ENCODE measurements at places on chromosomes 4 and X.
A peak's percentile ranks its signal among the peaks of the same experiment; 100 is the strongest.

GRCh38 chr4:147362938-147363337, 118.0 kb upstream of the EDNRA start:
- DNase-seq: no peak

GRCh38 chr4:147587041-147587440, 30.2 kb upstream of the TMEM184C start:
- DNase-seq: no peak

DNA sequence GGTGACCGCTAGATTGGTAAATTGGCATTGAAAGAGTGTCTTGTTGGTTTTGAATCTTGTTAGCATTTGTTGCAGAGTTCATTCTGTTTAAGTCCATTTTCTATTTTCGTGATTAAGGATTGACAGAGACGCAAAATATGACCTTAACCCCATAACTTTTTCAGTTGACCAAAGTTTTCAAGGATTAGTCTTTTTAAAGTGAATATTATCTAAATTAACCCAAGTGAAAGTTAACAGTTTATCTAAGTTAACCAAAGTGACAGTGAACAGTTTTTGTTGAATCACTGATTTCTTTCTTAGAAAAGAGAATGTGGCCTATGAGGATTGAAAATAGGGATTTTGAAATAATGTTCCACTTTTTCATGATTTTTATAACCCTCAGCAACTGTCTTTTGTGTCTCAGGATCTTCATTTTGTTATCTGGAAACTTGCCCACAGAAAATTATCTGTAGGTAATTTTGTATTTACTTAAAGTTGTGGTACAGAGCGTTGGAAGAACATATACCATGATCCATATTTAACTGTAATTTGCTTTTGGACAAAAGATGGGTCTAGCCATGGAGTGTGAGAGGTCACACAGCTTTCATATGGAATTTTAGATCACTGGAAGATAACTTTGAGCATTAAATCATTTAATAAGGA, 3.3 kb downstream of the CPEB2 start:
- no peak for DNase-seq

DNA sequence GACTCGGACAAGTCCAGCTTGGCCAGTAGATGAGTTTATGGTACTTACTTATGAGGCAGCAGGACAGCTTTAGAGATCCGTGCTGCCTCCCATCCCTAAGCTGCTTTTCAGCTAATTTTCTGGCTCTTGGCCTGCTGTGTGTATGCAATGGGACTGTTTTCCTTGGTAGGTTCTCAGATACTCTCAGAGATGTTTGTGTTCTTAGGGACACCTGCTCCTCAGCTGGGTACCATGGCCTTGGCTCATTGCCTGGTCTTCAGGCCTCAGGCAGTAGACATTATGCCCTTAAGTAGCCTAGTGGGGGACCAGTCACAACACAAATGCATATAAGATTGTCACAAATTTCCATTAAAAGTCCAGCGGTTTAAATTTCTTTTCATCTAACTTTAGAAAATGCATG, 688.0 kb downstream of the PCDH7 start:
- DNase-seq: no peak

DNA sequence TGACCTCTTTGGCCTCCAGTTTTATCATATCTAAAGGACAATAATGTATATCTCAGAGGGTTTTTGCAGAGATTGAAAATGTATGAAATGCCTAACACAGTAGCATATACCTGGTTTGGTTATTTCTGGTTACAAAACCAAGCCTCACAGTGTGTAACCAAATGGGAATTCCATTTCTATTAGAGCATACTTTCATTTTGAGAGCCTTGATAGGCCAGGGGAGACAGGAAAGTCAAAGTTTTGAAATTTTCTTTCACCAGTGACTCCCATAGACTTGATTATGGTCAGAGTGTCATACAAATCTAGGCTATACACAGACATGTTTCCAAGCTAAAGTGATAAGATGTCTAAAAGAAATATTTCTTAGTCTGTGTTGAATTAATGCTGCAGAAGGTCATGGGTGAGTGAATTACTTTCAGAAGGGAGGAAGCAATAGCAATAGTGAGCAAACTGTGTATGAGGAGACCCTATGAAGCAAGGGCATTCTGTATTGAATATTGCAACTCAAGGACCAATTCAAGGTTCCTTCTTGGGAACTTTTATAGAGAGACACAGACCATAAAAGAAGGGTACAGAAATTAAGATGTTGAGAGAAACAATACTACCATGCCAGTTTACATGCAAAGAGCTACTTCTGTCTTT, 151.1 kb downstream of the PDE5A start:
- no peak for DNase-seq

GRCh38 chr4:15479913-15480185, 10.2 kb downstream of the CC2D2A start:
- DNase-seq: no peak

GRCh38 chr4:88147799-88148217, 10.6 kb downstream of the ABCG2 start:
- no peak for DNase-seq

- DNase-seq: no peak
These were observed 698.0 kb downstream of the FAT4 start for GRCh38 chr4:126012691-126013290.

GRCh38 chr4:155319516-155319915, 57.2 kb downstream of the MAP9 start:
- no peak for DNase-seq

DNA sequence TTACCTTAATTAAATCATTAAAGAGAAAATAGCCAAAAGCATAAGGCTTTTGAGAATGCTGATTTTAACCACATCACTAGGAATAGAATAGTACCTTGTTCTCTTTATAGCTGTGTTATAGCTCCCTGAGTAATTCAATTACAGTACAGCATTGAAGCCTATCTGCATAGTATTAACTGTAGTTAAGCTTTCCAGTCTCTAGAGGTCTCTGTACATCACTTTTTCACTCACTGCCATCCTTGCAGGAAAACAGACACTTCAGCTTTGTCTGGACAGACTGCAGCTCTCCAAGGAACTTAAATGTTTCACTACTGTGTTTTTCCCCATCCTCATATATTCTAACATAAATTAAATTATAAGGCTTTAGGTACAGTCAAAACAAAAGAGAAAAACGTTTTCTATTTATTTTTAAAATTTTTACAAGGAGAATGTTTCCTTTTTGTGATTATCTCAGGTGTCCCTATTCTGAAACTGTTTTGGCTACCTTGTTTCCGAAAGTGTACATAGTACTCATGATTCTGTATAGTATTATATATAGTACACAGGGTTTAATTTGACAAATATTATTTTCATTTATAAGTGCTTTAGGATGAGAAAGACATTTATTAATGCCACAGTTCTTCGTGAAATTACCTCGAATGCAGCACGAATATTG, 407.9 kb downstream of the PCDH18 start:
- DNase-seq: peak; percentile 56

GRCh38 chr4:109574443-109574850, 14.4 kb downstream of the MCUB start:
- DNase-seq: no peak

- DNase-seq: no peak
These were observed 36.6 kb downstream of the MAGEE2 start for GRCh38 chrX:75748431-75748830.

GRCh38 chr4:3041192-3042142, 32.9 kb downstream of the HTT-AS start:
- no peak for DNase-seq

GRCh38 chr4:48065587-48066052, 49.0 kb downstream of the NIPAL1 start:
- no peak for DNase-seq

DNA sequence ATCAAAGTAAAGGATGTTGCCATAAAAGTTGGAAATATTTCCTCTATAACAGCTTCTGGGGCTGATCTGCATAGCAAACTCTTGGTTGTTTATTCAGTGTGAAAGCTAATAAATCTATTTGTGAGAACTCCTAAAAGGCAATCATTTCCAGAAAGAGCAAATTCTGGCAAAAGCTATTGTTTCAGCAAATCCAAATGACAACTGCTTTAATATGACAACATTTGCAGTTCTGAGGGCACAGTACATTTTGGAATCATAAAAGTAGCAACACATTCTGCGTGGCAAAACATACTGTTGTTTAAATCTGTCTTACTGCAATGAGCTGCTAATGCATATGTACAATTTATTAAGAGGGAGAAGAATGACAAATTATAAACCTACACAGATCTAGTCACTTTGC, 818.1 kb downstream of the FSTL5 start:
- DNase-seq: no peak

- peak; percentile 48 for DNase-seq
These were observed 23.4 kb downstream of the DHX15 start for GRCh38 chr4:24560868-24561368.

GRCh38 chr4:61003301-61003700, 196.8 kb upstream of the ADGRL3 start:
- DNase-seq: no peak

DNA sequence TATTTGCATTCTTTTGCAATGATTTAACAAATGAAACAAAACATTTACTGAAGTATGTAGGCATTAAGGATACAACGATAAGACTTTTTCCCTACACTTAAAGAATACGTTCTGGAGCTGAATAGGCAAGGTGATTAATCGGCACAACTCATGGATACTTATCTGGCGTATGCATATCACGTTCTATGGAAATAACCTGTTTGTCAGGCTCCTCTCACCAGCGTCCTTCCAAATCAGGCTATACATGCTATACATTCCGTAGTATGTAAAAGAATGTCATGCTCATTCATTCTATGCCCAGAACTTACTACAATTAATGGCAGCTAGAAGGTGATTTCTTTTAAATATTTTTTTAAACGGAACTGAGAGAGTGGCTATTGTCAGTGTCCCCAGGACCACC, 25.6 kb upstream of the TCEANC start:
- DNase-seq: no peak

GRCh38 chr4:13355111-13355880, 128.8 kb downstream of the RAB28 start:
- no peak for DNase-seq

- no peak for DNase-seq
These were observed 237.0 kb downstream of the SCFD2 start for GRCh38 chr4:53128706-53129357.

- no peak for DNase-seq
These were observed 3.5 kb downstream of the FAT1 start for GRCh38 chr4:186719925-186720694.

- DNase-seq: no peak
These were observed 38.5 kb upstream of the GPC3 start for GRCh38 chrX:134023851-134024281.

- no peak for DNase-seq
These were observed 155.5 kb downstream of the PDGFRA start for GRCh38 chr4:54384563-54384962.

- no peak for DNase-seq
These were observed 1507.0 kb upstream of the IGFBP7 start for GRCh38 chr4:58617226-58617625.

- no peak for DNase-seq
These were observed 16.6 kb downstream of the COQ2 start for GRCh38 chr4:83267830-83268475.

GRCh38 chrX:72107841-72108595, 23.7 kb downstream of the RTL5 start:
- DNase-seq: no peak

DNA sequence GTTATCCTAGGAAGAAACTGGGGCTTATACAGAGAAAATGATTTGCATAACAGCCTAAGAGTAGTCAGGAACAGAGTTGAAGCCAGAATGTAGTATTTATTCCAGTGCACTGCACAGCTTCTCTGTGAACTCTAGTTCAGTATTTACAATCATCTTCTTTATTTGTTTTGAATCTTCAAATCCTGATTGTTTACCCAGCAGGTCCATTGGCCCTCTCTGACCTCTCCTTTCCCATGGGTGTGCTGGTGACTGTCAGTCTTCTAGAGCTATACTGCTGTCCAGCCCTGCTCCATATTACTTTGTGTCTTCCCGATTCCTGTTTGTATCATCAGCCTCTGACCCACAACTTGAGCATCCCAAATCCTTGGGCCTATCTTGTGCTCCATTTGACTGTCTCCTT, 301.9 kb upstream of the HS3ST1 start:
- DNase-seq: no peak

DNA sequence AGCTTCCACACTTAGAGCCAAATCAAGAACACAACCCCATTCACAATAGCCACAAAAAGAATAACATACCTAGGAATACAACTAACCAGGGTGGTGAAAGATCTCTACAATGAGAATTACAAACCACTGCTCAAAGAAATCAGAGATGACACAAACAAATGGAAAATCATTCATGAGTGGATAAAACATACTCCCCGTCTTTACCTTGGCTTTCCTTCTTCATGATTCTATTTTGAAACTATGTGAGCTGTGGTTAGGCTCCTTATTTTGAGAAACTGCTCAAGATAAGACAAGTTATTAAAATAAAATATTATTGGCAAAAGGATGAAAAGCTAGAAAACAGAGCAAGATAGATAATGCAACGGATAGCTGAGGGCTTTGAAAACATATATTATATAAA, 598.1 kb upstream of the FAT1 start:
- no peak for DNase-seq

- DNase-seq: no peak
These were observed 34.3 kb downstream of the GPC3 start for GRCh38 chrX:133951098-133951497.

- no peak for DNase-seq
These were observed 65.5 kb upstream of the LAS1L start for GRCh38 chrX:65600106-65600505.

GRCh38 chr4:156329779-156330178, 376.1 kb upstream of the CTSO start:
- no peak for DNase-seq

DNA sequence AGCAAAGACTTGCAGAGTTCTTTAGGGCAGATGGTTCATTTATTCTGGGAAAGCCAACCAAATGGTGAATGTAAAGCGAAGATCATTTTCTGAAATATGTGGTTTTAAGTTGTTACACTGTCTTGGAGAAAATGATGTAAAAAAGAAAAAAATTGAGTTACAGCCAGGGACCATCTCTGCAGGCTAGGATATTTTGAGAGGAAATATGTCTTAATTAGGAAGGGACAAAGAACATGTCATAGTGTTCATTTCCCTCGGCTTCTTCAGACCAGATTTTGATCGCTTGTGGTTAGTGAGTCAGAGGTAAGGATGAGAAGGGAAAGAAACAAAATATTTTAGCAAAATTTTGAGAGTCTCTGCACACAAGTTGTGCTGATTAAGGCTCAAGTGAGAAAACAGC, 59.0 kb upstream of the C1QTNF7 start:
- DNase-seq: no peak

DNA sequence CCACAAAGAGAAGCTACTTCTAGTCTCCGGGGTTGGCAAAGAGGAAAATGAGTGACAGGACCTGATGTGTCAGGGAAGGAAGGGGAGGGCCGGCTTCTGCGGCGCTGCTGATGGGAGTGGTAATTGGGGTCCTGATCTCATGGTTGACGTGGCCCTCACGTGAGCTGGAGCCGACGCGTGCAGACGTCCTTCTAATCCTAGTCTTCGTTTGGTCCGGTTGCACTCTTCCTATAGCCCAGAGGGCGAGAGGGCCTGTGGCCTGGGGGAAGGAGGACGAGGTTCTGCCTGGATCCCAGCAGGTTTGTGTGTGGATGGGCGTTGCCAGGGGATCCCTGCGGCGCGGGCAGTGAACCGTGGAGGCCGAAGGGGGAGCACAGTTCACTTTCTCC, at the start of gene ARMCX1:
Gene ARMCX1 (plus strand): TSS at position 186 of the 389 bp plus-strand sequence. CDS start 2,384 bp downstream, outside the sequence.
- DNase-seq: no peak
